Cerebellar nuclear complex (tissue), 1 donor: ENCODE measurements at places on chromosomes 3 and 15.

DNA sequence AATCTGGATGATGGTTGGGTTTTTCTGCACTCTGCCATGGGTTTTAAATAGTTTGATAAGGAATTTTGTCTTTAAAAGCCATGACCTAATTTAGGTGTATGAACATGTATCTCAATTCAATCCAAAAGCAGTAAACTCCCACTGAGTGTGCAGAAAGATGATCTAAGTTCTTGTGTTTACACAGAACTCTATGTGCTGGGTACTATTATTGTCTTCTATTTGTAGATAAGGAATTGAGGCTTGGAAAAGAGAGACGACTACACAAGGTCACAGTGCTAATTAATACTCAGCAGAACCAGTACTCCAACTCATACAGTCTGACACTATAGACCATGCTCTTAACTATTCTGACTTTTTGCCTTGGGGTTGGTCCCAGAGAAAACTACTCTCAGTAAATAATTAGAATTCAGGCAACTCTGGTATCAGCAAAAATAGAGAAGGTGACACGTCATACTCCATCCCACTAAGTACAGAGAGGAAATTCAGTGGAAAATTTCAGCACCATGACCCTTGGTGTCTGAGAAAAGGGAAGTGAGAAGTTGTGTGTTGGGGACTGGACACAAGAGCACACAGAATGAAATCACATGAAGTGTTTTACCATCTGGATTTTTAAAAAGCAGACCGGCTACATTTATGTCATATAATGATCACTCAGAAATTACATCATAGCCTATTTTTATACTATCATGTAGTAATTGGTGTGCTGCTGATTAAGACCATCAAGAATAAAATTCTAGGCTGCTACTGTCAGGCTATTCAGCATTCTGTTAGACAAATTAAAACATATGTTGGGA lies 18.3 kb upstream of the MYH15 start:
- no peak for DNase-seq

GRCh38 chr3:141979050-141979671 lies 102.7 kb downstream of the ATP1B3 start:
- DNase-seq, result no peak

DNA sequence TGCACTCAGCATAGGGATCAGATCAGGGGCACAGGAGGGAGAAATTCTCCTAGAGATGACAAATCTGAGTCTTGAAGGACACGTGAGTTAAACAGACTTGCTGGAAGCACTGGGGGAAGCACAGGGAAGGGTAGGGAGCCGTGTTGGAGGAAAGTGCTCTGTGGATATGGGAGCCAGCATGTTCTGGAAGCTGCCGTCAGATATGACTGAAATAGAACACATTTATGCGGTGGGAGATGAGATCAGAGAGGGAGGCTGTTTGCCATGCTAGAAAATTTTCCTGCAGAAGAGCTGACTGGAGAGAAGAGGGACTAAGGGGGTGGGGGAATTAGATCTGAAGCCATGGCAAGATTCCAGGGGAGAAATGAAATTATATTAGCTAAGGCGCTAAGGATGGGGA lies 1.8 kb downstream of the TAMM41 start:
- DNase-seq, result no peak

GRCh38 chr3:58693940-58694850 lies 27.6 kb upstream of the FAM3D start:
- DNase-seq, result no peak

DNA sequence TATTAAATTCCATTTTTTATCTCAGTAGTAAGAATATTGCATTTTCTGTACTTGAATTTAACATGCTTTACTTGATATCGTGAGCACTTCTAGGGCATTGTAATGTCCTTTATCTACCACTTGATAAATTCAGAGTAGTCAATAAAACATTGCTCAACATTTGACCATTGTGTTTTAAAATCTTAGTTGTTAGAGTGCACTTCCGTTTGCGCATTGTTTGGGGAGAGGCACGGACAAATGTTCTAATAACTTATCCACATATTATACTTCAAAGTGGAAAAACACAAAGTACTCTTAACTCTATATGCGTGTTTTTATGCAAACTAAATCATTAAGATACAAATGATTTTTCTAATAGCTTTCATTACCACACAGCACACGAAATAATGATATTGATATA lies 419 bp downstream of the FAM227B start:
- no peak for DNase-seq
